ENCODE measurements at places on chromosomes 2 and 18. TPM values are rescaled to one million over a fixed set of nuclear protein-coding genes. Genes with fewer than 3 reads are reported as not detected.

The TAF4B gene
- total RNA-seq = 4.5 TPM

The CNTNAP5 gene
- total RNA-seq = not detected

The IL36G gene
- not detected for total RNA-seq

The PSD4 gene
- total RNA-seq = 0.16 TPM

The CCDC93 gene
- 15.3 TPM for total RNA-seq

The TGIF1 gene
- 126 TPM for total RNA-seq

The KLHL30 gene
- total RNA-seq = not detected

The BOLL gene
- not detected for total RNA-seq

The ADD2 gene
- total RNA-seq = not detected

The ECEL1 gene
- total RNA-seq = not detected

The SLC9A4 gene
- not detected for total RNA-seq

The CETN1 gene
- not detected for total RNA-seq

The PTGR3 gene
- total RNA-seq = 30.0 TPM

The PAX8 gene
- total RNA-seq = under 0.01 TPM

The CHRND gene
- not detected for total RNA-seq

The KCNJ3 gene
- not detected for total RNA-seq

The MYO7B gene
- total RNA-seq = 0.18 TPM

Data from cardiac atrium fibroblast (primary cell).